ENCODE measurements at places on chromosomes 6 and 20.

- DNase-seq: no peak
Measured at GRCh38 chr6:52012582-52012981, 74.8 kb downstream of the PKHD1 start.

DNA sequence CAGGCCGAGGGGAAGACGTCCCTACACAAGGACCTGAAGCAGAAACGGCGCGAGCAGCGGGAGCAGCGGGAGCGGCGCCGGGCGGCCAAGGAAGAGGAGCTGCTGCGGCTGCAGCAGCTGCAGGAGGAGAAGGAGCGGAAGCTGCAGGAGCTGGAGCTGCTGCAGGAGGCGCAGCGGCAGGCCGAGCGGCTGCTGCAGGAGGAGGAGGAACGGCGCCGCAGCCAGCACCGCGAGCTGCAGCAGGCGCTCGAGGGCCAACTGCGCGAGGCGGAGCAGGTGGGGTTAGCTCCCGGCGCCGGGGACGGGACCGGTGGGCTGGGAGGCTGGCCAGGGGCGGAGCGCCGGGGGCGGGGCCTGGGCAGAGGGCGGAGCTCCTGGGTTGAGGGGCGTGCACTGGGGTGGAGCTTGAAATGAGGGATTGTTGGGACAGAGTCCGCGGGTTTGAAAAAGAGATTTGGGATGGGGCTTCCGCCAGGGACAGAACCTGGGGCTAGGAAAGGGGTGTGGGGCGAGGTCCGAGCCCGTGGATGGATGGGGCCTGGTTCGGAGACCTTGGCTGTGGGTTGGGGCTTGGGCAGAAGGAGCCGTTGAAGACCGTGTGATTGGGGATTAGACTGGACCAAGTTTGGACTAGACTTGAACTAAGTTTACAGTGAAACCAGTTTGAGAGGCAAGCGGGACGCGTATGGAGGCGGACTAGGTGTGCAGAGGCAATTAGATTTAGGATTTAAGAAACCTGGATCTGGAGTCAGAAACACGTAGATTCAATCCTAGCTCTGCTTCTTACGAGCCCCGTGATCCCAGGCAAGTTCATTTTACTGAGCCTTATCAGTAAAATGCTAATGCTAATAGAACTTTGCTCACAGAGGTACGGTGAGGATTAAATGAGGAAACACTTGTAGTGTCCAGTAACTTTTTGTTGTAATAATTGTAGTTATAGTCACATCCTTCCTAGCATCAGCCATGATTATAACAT is 20.9 kb downstream of the DEF6 start:
- peak; percentile 91 for DNase-seq

DNA sequence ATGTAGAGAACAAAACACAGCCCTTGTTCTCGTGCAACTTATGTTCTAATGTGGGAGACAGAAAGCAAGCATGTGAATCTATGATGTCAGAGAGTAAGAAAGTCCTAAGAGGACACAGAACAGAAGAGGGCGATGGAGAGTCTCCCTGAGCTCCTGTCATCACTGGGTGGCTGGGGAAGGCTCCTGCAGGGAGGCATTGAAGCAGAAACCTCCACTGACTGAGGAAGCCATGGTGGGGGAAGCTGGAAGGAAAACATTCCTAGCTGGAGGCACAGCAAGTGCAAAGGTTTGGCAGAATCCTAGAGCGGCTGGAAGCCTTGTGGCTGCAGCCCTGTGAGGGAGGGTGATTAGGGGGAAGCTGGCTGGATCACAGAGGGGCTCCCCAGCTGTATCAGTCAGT is 248.0 kb downstream of the CDH26 start:
- peak; percentile 67 for DNase-seq

GRCh38 chr20:48224533-48225050 is 439.3 kb upstream of the SULF2 start:
- DNase-seq: no peak

GRCh38 chr6:145091586-145092142 is 643.7 kb downstream of the EPM2A start:
- DNase-seq: no peak

- peak; percentile 90 for DNase-seq
Measured at GRCh38 chr20:10648651-10649050, 25.1 kb downstream of the JAG1 start.

- no peak for DNase-seq
Measured at GRCh38 chr20:59413326-59413865, 113.0 kb downstream of the EDN3 start.

DNA sequence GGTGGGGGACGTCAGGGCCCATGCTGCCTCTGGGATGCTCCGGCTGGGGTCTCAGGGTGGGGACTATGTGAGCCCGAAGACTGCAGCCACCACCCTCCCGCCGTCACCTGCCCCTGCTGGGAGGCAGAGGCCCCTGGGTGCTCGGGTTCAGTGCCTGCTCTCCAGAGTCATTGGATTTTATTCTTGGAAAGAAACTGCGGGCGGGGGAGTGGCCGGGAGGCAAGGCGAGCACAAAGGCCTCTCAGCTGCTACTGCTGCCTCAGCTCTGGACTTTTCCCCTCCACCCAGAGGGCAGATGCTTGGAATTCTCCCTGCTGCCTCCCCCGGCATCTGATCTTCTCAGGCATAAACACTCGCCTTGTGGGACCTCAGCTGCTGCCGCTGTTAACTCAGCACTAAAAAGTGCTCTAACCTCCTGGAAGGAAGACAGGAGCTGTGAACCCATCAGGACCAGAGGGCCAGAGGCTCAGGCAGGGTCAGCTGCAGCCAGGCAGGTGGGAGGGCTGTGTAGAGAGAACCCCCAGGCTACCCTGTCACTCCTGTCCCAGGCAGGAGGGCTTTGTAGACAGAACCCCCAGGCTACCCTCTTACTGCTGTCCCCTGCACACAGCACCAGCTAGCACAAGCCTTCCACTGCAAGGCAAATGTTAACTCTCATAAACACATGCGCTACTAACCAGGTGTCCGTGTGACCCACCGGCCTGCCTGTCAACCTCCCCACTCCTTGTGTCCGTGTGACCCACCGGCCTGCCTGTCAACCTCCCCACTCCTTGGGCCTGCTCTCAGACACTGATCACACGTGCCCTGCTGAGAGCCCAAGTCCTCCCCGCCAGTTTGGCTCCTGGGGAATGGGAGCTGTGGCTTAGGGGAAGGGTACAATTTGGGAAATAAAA is 9.4 kb upstream of the FRMD1 start:
- DNase-seq: peak; percentile 88

DNA sequence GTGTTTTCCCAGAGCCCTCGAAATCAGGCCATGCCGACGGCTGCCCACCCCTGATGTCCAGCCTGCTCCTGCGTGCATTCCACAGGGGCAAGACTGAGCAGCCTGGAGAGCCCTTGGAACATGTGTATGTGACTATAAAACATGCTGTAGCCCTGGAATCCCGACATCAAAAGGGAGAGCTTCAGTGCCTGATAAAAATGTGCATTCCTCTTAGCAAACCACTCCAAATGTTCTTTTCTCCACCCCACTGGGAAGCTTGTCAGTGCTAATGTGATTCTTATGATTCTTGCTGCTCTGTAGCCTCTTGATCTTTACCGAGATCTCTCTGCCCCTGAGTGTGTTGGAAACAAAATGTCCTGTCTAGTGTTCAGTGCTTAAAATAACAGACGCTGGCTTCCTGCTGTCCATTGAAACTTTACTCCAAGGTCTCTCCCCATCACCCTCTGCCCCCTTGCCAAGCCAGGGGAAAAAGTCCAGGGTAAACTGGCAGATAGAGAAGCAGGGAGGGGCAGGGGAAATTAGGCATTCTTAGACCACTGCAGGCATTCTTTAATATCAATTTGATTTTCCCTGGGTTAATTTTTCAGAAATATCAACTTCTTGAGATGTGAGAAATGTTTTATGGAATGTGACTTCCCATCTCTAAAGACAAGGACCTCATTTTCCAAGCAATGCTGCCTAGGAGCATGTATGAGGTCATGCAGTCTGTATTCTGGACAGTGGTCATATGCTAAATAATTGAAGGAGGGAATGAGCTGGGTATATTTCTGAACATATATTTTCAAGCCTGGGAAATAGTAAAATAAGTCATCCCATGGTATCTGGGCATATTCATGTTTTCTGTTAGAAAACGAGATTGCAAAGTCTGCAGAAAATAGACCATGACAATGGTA is 73.8 kb upstream of the ISM1 start:
- no peak for DNase-seq

GRCh38 chr6:148967011-148967520 is 220.2 kb downstream of the UST start:
- no peak for DNase-seq

- no peak for DNase-seq
Measured at GRCh38 chr6:168072730-168073129, 6.3 kb downstream of the FRMD1 start.

DNA sequence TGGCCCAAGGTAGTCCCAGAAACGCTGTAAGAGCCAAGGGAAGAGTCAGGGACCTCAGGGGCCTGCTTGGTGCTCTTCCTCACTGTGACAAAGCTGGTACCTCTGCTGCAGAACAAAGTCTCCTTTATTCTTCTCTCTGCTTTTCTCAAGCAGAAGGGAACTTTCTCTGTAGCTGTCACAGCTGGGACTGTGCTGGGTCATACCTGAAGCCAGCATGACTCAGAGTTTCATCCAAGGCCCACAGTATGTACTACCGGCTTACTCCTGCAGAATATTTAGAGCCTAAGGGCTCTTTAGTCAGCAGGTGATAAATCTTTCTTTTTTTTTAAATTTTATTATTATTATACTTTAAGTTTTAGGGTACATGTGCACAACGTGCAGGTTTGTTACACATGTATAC is 183.2 kb downstream of the TINAG start:
- no peak for DNase-seq

- no peak for DNase-seq
Measured at GRCh38 chr6:137136065-137136464, 37.4 kb downstream of the IL22RA2 start.

- no peak for DNase-seq
Measured at GRCh38 chr20:46154305-46154704, 36.2 kb downstream of the CD40 start.

DNA sequence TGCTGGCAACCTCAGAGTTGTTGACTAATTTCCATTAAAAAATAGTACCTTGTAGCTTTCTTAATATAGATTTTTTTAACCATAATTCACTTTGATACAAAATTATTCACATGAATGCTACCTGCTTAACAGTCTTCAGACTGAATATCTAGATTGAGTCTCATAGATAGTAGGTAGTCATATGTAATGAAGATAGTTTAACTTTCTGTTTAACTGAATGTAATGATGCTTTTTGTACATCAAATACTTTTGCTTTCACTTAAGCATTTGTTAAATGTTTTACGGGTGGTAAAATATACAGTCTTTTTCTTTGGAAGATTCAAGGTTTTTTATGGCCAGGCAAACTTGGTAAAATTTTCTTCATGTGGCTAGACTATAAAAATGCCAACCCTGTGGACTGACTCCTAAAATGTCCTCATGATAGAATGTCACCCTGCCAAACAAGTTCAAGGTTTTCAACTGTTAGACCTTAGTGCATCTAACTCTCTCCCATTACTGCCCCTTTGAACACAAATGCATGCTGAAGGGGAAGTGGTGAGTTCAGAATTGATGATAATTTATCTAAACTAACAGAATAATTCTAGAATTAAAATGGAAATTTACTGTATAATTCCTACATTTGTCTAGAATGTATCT is 16.4 kb downstream of the TBPL1 start:
- no peak for DNase-seq

DNA sequence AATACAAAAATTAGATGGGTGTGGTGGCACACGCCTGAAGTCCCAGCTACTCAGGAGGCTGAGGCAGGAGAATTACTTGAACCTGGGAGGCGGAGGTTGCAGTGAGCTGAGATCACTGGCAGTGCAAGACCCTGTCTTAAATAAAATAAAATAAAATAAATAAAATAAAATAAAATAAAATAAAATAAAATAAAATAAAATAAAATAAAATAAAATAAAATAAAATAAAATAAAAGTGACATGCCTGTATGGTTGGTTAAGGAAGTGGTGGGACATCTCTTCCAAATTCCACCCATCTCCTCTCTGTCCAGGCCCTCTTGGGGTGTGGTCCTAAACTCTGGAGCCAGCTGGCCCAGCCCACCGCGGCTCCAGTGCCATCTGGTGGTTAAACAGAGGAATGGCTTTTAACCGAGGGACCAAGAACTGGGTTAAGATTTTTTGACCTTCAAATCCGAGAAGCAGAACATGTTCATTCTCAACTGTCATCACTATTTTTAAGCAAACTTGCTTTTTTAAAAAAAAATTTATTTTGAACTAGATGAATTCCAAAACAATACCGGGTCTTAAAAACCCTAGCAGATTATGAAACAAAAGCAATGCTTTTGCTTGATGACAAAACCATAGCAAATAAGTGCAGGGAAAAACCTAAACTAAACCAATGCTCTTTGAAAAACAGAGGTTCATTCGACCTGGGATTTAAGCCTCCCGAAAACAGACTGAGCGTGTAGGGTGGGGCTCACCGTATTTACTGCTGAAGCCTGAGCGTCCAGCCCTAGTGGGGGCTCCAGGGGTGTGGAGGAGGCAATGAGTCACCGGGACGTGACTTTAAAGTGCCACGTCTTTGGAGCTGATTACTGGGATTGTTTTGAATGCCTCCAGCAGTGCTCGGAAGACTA is 68.8 kb downstream of the CDC5L start:
- peak; percentile 62 for DNase-seq

GRCh38 chr20:15209537-15209936 is 872.1 kb upstream of the FLRT3 start:
- no peak for DNase-seq

All from astrocyte of the hippocampus (primary cell).